ENCODE measurements at places on chromosomes 5 and 9. TPM values are rescaled to one million over a fixed set of nuclear protein-coding genes. Genes with fewer than 3 reads are reported as not detected.

CCL28 gene
- 0.59 TPM for polyA plus RNA-seq

SLC36A3 gene
- polyA plus RNA-seq, result not detected

RASGRF2 gene
- 1.7 TPM for polyA plus RNA-seq

DNA sequence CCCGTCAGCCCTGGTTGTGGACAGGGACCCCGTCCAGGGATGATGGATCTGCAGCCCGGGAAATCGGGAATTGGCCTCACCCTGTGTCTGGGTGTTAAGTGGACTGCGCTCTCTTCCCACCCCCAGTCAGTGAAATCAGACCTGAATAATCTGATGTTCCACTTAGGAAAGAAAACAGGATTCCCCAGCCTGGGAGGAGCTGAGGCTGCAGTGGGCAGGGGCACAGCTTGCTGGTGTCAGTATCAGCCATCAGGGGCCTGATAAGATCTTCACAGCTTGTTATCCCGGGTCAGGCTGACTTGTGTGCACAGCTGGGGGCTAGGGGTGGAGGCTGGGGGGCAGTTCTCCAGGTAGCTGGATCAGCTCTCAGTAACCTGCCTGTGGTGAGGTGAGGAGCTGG lies 29.1 kb downstream of the LMX1B start:
- no peak for DNase-seq

GRCh38 chr9:37990404-37991015 lies 78.5 kb downstream of the SHB start:
- no peak for DNase-seq

DNA sequence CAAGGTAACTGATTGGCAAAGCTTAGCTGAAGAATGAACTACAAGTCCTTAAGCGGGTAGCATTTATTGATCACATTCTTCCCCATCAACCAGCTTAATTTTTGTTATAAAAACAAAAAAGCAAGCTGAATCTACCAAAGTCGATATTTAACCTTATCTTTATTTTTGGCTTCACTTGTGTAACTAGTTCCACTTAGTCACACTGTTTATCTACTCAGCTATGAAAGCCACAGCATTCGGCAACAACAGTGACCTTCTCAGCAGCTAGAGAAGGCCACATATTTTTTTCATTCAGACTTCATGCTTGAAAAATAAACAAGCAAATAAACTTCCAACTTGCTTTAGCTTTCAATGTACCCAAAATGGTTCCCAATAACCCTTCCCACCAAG lies 69.4 kb downstream of the KLHL3 start:
- DNase-seq, result no peak

- DNase-seq, result no peak
Measured at GRCh38 chr9:79403495-79403894, 168.3 kb upstream of the TLE4 start.

- no peak for DNase-seq
Measured at GRCh38 chr9:125484350-125485282, 222.4 kb downstream of the MAPKAP1 start.

GRCh38 chr5:137145721-137146120 lies 353.4 kb downstream of the SPOCK1 start:
- DNase-seq, result no peak
